ENCODE measurements at places on chromosomes 7 and 10.

- no peak for DNase-seq
Observed at GRCh38 chr10:127720903-127721302, 16.1 kb upstream of the FOXI2 start.

- no peak for DNase-seq
Observed at GRCh38 chr10:100723180-100723579, 22.2 kb upstream of the PAX2 start.

- no peak for DNase-seq
Observed at GRCh38 chr10:116665541-116666125, 44.9 kb downstream of the PNLIPRP2 start.

- no peak for DNase-seq
Observed at GRCh38 chr10:117936566-117936965, 110.2 kb downstream of the RAB11FIP2 start.

- DNase-seq: no peak
Observed at GRCh38 chr7:150415161-150416153, 35.0 kb upstream of the GIMAP8 start.

- DNase-seq: peak; percentile 46
Observed at GRCh38 chr7:141231018-141231792, 157.3 kb downstream of the TMEM178B start.

DNA sequence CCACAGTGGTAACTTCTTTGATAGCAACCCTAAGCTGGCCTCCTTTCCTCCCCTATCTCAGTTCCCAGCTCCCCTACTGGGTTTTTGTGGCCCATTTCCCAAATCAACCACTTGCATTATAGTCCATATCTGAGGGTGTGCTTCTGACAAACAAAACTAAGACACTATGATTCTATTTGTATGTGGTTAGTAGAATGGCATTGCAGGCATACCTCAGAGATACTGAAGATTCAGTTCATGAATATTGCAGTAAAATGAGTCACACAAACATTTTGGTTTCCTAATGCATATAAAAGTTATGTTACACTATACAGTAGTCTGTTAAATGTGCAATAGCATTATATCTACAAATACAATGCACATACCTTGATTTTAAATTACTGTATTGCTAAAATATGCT, 15.4 kb upstream of the TMEM243 start:
- DNase-seq: no peak

DNA sequence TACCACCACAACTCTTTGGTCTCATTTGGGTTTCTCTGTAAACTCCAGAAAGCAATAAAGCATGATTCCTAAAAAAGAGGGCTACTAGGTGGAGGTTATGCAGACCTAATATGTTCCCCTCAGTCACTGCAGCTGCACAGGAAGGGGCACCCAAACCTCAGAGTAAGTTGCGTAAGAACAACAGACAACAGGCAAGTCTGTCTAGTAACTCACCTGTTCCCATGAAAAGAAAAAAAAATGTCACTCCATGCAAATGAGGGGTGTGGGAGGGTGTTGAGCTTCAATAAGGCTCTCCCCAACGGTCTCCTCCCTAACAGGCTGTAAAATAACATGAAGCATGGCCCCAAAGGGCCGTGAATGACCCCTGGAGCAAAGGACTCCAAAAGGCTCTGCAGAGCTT, 461.4 kb downstream of the KCNMA1 start:
- no peak for DNase-seq

DNA sequence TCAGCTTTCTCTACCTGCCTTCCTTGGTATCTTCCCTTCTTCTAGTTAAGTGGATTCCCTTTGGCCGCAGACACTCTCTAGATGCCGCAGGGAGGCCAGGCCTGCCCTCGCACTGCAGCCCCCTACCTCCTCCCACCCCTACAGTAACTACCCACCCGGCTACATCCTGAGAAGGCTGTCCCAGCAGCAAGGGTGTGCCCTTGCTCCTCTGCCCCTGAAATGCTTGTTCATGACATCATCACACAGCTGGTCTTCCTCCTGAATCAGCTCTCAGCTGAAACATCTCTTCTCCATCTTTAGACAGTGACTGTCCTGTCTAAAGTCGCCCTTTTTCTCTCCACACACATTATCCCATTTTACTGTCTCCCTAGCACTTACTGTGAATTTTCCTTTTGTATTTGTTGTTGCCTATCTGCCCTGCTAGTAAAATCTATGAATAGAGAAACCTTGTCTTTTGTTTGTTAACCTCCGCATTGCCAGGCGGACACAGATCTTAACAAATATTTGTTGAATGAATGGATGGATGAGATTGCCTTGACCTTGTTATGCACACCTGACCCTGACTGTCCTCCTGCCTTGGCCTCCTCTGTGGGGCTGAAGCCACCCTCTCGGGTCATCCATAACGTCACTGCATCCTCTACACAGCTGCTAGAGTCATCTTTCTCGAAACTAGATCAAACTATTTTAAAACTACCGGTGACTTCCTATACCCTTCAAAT, 108.9 kb upstream of the GATA3 start:
- no peak for DNase-seq

DNA sequence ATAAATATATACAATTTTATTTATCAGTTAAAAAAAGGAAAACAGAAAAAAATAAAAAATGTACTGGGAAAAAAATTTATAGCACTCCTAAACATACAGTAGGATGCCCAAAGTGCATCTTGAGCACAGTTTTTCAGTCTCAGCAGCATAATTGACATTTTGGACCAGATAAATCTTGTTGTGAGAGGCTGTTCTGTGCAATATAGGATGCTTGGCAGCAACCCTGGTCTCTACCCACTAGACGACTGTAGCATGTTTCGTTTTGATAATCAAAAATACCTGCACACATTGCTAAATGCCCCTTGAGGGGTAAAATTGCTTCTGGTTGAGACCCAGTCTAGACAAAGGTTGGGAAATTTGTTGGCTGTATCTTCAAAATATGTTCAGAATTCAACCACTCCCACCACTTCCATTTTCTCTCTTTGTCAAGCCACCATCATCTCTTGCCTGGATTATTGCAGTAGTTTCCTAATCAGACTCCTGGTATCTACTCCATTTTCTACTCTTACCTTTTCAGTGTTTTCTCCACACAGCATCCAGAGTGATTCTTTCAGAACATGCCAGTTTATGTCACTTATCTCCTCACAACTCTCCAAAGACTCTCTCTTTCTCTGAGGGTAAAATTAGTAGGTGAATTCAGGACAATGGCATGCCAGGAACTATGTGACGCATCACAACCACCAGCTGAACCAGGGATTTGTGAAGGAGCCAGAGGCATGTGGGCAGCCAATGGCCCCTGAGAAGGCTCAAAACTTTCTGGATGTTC, 91.4 kb downstream of the GPR85 start:
- no peak for DNase-seq

DNA sequence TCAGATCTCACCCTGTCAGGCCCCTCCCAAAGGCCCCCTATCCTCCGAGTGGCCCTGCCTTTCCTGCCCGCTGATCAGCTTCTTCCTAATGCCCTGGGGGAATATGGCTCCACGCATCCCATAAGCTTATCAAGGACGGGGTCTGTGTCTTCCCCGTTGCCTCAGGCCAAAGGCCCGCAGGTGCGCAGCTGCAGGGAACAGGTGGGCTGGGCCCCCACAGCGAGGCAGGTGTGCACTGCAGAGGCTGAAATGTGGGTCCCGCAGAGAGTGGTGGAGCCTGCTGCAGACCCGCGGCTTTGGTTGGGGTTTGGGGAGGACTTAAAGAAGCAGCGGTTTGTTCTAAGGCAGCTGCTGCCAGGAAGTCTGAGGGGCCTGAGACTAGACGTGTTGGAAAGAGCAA, 220.8 kb upstream of the TCERG1L start:
- DNase-seq: no peak

DNA sequence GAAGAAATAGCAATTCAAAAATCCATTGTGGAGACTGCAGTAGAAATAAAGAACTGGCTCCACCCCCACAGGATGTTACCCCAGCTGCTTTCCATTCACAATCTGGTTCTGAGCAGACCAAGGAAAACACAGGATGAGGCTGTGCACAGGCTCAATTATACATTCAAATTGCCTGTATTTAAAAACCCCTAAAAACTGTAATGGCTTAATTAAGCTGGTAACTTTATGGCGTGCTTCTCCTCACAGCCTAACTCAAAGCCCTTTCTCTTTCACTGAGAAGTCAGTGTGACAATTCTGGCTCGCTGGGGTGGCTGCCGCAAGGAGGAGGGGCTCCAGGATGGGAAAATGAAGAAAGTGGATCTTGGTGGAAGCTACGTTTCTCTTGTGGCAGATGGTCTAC, 1191.1 kb downstream of the SORCS1 start:
- no peak for DNase-seq

DNA sequence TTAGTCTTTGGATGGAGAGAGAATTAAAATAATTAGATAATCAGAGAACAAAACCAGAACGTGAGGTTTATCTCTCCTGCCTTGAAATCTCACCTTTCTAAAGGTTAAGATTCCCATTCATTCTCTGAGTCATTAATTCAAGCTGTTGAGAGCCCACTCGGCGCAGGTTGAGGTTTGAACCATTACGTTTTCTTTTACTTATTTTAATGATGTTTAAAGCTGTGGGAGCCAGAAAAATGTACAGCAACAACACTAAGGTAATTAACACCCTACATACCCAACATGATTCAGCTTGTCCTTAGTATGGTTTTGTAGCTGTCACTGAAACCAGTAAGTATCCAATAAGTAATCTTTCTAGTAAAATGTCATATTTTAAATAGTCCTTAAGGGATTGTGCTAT, 153.0 kb upstream of the ANK3 start:
- no peak for DNase-seq

DNA sequence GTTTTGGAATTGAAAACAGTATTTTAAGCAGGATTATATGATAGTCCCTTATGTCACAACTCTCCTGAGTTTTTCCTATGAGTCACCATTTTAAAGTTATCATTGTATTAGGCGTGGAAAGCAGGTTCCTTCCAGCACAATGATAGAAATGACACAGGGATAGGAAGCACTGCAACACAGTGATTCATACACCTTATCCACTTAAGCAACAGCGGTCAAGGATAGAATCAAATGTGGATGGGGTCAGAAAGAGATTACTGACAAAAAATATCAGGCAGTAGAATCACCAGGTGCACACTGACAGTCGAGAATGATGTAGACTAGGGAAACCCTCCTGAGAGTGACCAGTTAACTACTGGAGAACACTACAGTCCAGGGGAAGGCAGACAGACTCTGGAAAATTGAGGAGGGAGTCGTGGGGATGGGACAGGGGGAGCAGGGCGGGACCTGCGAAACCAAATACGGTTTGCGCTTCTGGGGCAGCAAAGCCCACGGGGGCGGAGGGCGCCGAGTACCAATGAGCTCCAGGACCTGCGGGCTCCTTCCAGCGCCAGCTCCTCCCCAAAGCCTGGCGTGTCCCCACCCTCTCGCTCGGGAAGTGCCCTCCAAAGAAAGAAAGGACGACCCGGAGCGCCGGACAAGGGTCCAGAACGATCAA, 479 bp downstream of the PNPLA8 start:
- DNase-seq: no peak

DNA sequence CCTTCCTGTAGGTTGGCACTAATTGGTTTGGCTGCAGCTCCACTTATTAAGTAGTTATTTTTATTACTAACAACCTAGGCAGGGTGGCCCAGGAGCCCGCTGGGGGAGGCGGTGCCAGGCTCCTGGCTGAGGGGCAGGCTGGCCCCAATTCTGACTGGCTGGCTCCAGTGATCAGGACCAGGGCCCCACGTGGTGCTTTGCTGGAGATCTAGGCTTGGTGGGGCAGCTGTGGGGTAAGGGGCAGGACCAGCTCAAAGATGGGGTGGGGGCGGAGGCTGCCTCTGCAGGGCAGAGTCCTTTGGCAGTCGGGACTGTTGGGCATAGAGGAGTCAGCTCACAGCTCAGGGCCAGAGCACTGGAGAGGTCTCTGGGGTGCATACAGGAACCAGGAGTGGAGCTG, 2.4 kb downstream of the ASL start:
- DNase-seq: no peak

- no peak for DNase-seq
Observed at GRCh38 chr10:100730725-100731406, 14.5 kb upstream of the PAX2 start.

DNA sequence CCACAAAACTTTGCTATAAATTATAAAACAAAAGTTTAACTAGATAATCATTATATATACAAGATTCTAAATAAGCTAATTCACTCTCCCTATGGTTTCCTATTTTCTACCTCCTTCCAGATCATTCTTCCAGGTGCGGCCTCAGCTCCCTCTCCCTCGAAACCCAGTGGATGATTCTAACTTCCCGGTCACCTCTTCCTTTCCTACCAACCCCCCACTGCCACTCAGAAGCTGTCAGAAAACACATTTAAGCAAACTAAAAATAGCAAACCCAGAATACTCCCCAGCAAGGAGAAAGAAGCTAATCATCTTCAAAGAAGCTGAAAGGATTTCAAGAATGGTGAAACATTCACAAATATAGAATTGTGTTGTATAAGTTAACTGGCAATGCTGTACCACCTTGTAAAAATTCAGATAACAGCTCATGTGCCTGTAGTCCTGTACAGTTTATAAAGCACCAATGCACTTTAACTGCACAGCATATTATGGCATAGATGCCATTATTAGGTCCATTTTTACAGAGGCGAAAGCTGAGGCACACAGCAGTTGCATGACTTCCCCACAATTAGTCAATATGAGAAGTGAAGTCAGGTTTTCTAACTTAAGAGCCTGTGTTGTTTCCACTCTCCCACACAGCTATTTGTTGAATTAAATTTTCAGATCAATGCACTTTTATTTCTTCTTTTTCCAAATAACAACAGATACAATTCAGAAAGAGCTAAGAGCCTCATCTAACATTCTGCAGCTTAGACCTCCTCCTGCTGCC, 13.7 kb upstream of the DNTT start:
- DNase-seq: no peak

GRCh38 chr7:95886501-95887090, 114.2 kb downstream of the DYNC1I1 start:
- DNase-seq: no peak

- no peak for DNase-seq
Observed at GRCh38 chr10:32332299-32332750, 14.6 kb downstream of the EPC1 start.

GRCh38 chr7:113320419-113320818, 202.1 kb upstream of the SMIM30 start:
- DNase-seq: no peak

Data from head of caudate nucleus (tissue), 42 donors.